ENCODE measurements at places on chromosomes 2 and 18.

- DNase-seq = no peak
These were observed 425.9 kb upstream of the SLC8A1 start for GRCh38 chr2:40877734-40878288.

- DNase-seq = no peak
These were observed 40.4 kb downstream of the PIEZO2 start for GRCh38 chr18:11108947-11109346.

- DNase-seq = no peak
These were observed 693 bp upstream of the LRP2 start for GRCh38 chr2:169362894-169363559.

DNA sequence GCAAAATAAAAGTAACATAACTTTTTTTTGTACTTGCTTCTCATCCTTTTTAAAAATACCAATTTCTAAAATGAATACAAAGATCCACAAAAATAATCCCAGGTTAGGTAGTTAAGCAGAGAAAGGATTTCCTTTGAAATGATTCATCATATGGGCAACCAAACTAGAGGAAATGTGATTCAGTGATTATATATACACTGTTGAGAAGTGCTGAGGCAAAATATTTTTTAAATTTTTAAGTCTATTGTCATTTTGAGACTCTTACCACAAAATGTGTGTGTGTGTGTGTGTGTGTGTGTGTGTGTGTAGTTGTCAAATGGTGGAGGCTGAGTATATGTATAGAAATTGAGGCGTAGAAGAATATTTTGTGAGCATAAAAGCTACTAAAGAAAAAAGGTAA is 1075.3 kb downstream of the LRP1B start:
- no peak for DNase-seq

GRCh38 chr18:42064109-42064508 is 109.1 kb downstream of the PIK3C3 start:
- no peak for DNase-seq

DNA sequence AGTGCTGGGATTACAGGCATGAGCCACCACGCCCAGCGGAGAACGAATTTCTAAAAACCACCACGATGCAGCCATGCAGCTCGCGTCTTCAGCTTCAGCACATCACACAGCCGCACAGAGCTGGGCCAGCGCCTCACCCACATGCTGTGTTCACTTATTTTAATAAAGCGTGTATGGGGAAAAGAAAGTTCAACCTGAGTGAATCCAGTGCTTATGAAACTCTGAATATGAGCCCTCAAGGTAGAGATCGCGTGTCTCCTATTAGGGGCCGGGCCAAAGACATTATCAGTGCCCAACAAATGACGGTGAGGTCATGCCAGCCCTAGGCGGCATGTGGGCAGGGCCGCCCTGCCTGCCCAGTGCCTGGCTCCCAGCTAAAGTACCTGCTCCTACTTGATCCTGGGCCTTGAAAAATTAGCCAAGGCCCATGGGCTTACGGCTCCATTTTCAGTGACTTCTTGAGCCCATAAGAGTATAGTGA is 44.3 kb downstream of the SPRED2 start:
- no peak for DNase-seq

Measured in stimulated activated CD4-positive, alpha-beta T cell treated with anti-CD3 and anti-CD28 coated beads, Interleukin-12 subunit alpha, Interleukin-12 subunit beta, amount 100 ng/mL, for 24 hours (primary cell).